Natural killer cell (primary cell): ENCODE measurements at places on chromosomes 12 and 14. TPM values are rescaled to one million over a fixed set of nuclear protein-coding genes. Genes with fewer than 3 reads are reported as not detected.

GRCh38 chr12:117699118-117699517 lies 269.7 kb downstream of the KSR2 start:
- H3K4me1 ChIP-seq = no peaks in the 10 kb centered on the region
- no peaks in the 10 kb centered on the region for H3K27me3 ChIP-seq
- no peaks in the 10 kb centered on the region for H3K36me3 ChIP-seq

DNA sequence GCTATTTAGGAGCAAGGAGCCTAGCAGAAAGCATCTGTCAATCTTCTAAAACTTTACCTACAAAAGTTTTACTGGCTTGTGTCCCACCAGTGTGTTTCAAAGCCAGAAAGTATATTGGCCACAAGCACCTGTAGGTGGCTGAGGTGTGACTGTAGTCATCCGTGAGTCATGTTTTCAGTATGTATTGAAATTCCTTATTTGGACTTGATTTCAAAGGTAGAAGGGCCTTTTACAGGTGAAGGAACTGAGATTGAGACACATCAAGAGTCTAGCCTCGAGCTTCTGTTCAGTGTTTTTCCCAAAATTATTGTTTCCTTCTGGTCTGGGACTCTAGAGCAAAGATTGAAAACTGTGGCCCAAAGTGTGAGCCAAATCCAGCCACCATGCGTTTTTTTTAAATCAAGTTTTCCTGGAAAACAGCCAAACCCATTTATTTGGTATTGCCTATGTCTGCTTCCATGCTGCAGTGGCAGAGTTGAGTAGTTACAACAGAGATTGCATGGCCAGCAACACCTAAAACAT lies 195.3 kb upstream of the BCL2L14 start:
- DNase-seq = no peak
- peaks cover 13% of the 10 kb centered on the region for H3K36me3 ChIP-seq
- H3K4me3 ChIP-seq = no peak overlapping the region
- no peak overlapping the region for H3K27ac ChIP-seq

DNA sequence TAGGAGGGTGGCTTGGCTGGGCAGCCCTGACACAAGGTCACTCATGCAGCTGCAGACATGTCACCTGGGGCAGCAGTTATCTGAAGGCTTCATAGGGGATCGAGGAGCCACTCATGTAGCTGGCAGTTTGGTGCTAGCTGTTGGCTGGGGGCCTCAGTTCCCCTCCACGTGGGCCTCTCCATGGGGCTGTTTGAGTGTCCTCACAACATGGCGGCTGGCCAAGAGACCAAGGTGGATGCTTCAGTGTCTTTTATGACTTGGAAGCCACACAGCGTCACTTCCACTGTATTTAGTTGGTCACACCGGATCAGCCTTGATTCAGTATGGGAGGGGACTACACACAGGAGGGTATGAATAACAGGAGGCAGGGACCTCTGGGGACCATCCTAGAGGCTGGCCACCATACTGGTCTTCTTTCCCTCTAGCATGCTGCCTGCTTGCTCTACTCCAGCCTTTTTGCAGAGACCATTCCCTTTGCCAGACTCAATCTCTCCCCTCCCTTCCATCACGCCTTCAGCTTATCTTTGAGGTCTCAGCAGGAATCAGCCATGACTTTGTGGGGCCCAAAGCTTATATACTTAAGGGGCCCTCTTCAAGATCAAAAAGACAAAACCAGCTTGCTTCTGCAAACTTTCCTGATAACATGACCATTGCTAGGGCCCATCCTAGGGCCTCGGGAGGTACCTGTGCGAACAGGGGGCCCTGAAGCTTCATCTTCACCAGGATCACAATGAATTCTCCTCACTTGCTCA lies 53.4 kb downstream of the RPH3A start:
- peaks cover 18% of the 10 kb centered on the region for H3K4me1 ChIP-seq
- no peak overlapping the region for H3K4me3 ChIP-seq
- H3K27ac ChIP-seq = no peak overlapping the region
- H3K27me3 ChIP-seq = no peaks in the 10 kb centered on the region

GRCh38 chr12:24748326-24748725 lies 200.6 kb downstream of the BCAT1 start:
- H3K4me3 ChIP-seq = no peak overlapping the region
- no peak for DNase-seq
- H3K4me1 ChIP-seq = no peaks in the 10 kb centered on the region
- no peak overlapping the region for H3K27ac ChIP-seq
- no peaks in the 10 kb centered on the region for H3K36me3 ChIP-seq
- no peaks in the 10 kb centered on the region for H3K27me3 ChIP-seq

GRCh38 chr12:69610729-69611128 lies at the start of gene LRRC10:
Gene LRRC10, minus strand, starts transcription at chr12:69610907. Its CDS starts 69 bp downstream, at chr12:69610838.
- no peak within 1 kb of the TSS for H3K4me3 ChIP-seq
- DNase-seq = no peak
- H3K36me3 ChIP-seq = no peaks in the 10 kb centered on the region
- no peaks in the 10 kb centered on the region for H3K4me1 ChIP-seq

GRCh38 chr12:80707126-80707829 lies at the start of gene MYF6:
Gene MYF6, plus strand, starts transcription at chr12:80707634. Its CDS starts 86 bp downstream, at chr12:80707720.
- no peak within 1 kb of the TSS for H3K27ac ChIP-seq
- H3K36me3 ChIP-seq = no peaks in the 10 kb centered on the region
- H3K4me1 ChIP-seq = no peaks in the 10 kb centered on the region
- no peaks in the 10 kb centered on the region for H3K27me3 ChIP-seq

- H3K36me3 ChIP-seq = no peaks in the 10 kb centered on the region
- DNase-seq = no peak
- H3K27ac ChIP-seq = no peak overlapping the region
- H3K4me3 ChIP-seq = no peak overlapping the region
Observed at GRCh38 chr12:12606781-12607589, 4.7 kb upstream of the CREBL2 start.

- no peaks in the 10 kb centered on the region for H3K27me3 ChIP-seq
- no peak overlapping the region for H3K27ac ChIP-seq
- no peak for DNase-seq
- no peaks in the 10 kb centered on the region for H3K4me1 ChIP-seq
- no peaks in the 10 kb centered on the region for H3K36me3 ChIP-seq
- H3K4me3 ChIP-seq = no peak overlapping the region
Observed at GRCh38 chr12:24198936-24199671, 249.6 kb upstream of the SOX5 start.

DNA sequence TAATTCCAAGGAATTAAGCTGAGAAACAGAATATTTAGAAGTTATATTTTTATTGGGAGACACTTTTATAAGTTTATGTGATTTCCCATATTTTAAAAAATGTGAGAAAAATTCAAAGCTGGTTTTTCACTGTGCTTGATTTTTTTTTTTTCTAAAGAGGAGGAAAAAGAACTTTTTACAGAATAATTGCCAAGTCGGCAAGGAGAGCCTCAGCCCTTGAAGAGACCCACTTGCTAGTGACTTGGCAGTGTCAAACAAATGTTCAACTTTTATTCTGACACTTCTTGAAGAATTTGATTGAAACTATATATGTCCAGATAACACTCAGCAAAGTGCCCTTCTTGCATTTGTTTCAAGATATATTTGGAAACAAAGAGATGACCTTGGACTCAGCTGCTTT lies 52.3 kb upstream of the ATP2A2 start:
- H3K4me3 ChIP-seq = no peak overlapping the region
- H3K27me3 ChIP-seq = no peaks in the 10 kb centered on the region
- no peaks in the 10 kb centered on the region for H3K36me3 ChIP-seq
- no peak overlapping the region for H3K27ac ChIP-seq
- no peak for DNase-seq

- no peaks in the 10 kb centered on the region for H3K27me3 ChIP-seq
- no peaks in the 10 kb centered on the region for H3K36me3 ChIP-seq
- H3K4me3 ChIP-seq = no peak overlapping the region
- no peak for DNase-seq
- no peak overlapping the region for H3K27ac ChIP-seq
- no peaks in the 10 kb centered on the region for H3K4me1 ChIP-seq
Observed at GRCh38 chr12:65590318-65590717, 234.0 kb upstream of the HMGA2 start.

DNA sequence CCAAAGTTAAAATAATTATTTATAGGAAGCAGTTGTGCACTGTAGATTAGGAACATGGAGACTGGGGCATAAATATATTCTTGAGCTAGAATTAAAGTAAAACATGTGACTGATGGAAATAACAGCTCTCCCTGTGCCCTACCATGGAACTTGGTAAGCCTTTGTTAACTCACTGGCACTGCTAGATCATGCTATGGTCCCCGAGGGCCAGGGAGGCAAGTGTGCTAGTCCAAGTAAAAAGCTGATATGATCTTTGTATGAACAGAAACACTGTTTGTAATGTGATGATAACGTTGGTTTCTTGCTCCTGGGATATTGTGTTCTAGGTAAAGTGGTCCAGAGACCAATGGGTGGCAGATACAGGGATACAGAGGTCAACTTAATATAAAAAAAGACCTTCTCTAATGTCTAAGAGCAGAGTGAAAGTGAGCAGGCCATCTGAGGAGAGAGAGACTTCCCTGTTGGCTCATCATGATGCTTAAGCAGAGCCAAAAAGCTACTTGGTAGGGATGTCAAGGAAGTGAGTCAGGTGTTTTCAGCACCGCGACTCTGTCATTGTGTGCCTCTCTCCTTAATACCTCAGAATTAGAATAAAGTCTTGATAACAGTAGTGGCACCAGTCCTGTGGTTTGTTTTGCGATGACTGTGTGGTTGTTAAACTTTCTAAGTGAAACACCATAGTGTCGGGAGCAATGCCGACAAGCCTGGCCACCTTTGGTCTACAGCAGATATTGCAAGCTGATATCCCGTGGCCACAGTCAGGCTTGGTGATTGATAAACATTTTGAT lies 27.6 kb downstream of the BICD1 start:
- peaks cover 5% of the 10 kb centered on the region for H3K4me1 ChIP-seq
- peak overlapping the region; percentile 13 for H3K27ac ChIP-seq
- no peaks in the 10 kb centered on the region for H3K36me3 ChIP-seq
- no peak for DNase-seq
- H3K4me3 ChIP-seq = no peak overlapping the region

DNA sequence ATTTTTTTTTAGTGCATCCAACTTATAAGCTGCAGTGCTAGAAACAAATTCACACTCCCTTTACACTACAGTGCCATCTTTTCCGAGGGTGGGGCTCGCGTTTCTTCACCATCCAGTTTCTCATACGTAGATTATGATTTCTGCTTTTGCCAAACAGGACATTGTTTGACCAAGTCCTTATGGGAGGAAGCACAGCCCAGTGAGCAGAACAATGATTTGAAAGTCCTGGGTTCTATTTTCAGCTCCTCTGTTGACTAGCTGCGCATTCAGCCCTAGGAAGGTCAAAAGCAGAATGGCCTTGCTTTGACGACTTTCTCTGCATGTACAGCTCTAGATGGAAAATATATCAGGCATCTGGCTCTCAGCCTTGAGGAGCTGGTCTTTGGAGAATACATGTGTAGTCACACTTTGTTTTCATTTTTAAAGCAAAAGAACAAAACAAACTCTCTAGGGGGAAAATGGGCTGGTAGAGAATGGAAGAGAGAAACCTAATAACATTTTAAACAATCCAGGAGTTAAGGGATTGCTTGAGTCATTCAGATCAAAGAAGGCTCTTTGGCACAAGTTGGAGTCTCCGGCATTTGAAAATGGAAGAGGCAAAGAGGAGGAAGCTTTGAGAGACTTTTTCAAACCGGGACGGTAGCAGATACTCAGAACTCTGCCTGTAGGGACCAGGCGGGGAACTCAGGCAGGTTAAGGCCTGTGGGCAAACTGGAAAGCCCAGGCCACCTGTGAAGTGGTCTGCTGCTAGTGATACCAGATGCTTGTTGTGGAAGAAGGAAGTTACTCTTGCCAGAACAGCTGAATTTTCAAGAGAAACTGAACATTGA lies 257.3 kb upstream of the PLEKHG7 start:
- peak overlapping the region; percentile 66 for H3K27ac ChIP-seq
- DNase-seq = no peak
- H3K27me3 ChIP-seq = no peaks in the 10 kb centered on the region
- H3K36me3 ChIP-seq = no peaks in the 10 kb centered on the region
- no peak overlapping the region for H3K4me3 ChIP-seq

GRCh38 chr12:76701690-76702089 lies 62.2 kb upstream of the ZDHHC17 start:
- no peak overlapping the region for H3K4me3 ChIP-seq
- H3K36me3 ChIP-seq = no peaks in the 10 kb centered on the region
- no peaks in the 10 kb centered on the region for H3K27me3 ChIP-seq
- no peaks in the 10 kb centered on the region for H3K4me1 ChIP-seq

- H3K4me1 ChIP-seq = peaks cover 14% of the 10 kb centered on the region
- no peak overlapping the region for H3K27ac ChIP-seq
- DNase-seq = no peak
- no peaks in the 10 kb centered on the region for H3K36me3 ChIP-seq
- peaks cover 3% of the 10 kb centered on the region for H3K27me3 ChIP-seq
- H3K4me3 ChIP-seq = no peak overlapping the region
Observed at GRCh38 chr12:104376650-104377513, 73.3 kb downstream of the EID3 start.

DNA sequence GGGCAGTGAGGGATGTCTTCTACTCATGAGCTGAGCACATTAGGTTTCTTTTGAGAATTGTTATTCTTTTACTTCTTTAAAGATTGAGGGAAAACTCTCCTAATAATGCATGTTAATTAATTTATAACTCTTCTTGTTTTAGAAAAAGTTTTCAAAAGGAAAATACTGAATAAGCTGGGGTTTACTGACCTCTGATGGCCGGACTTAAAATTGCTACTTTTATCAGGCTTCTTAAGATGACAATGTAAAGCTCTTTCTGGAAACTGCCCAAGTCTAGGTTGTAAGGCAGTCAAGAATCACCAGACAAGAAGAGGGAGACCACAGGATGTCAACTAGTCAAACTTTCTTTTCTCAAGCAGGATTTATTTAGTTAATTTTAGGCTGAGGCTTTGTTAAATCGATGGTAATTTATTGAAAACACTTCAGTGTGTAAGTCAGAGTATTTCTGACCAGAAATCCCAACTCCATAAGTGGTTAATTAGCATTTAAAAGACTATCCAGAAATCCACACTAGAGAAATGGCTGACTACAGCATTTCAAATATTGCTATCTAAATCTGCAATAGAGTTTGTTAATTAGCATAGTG lies 82.1 kb downstream of the AVPR1A start:
- H3K4me3 ChIP-seq = no peak overlapping the region
- DNase-seq = no peak
- H3K36me3 ChIP-seq = no peaks in the 10 kb centered on the region
- no peaks in the 10 kb centered on the region for H3K4me1 ChIP-seq
- no peak overlapping the region for H3K27ac ChIP-seq

DNA sequence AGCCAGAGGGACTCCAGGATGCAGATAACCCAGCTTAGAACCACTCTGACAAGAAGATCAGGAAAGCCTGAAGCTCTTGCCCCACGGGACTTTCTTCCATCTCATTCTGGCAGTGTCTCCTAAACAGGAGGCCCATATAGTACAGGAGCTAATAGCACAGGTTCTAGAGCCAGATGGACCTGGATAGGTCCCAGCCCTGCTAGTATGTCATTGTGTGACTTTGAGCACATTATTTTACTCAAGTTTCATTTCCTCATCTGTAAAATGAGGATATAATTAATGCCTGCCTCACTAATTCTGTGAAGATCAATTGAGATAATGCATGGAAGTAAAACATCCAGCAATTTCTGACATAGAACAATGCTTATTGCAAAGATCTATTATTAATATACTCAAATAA lies 66.5 kb upstream of the GZMB start:
- H3K36me3 ChIP-seq = no peaks in the 10 kb centered on the region
- peak overlapping the region; percentile 2 for H3K27ac ChIP-seq
- peaks cover 42% of the 10 kb centered on the region for H3K4me1 ChIP-seq
- DNase-seq = no peak
- no peaks in the 10 kb centered on the region for H3K27me3 ChIP-seq
- no peak overlapping the region for H3K4me3 ChIP-seq

CAND1 gene
- total RNA-seq = 118 TPM

CLEC4C gene
- not detected for total RNA-seq

ACOT2 gene
- total RNA-seq = 19.2 TPM

NRIP2 gene
- total RNA-seq = not detected

MDGA2 gene
- not detected for total RNA-seq

ACVRL1 gene
- total RNA-seq = not detected

CBX5 gene
- 30.8 TPM for total RNA-seq

ANKS1B gene
- total RNA-seq = not detected

ABHD12B gene
- total RNA-seq = not detected

SNRPF gene
- 24.5 TPM for total RNA-seq

HCAR1 gene
- not detected for total RNA-seq

TAS2R10 gene
- 1.2 TPM for total RNA-seq
